Activated CD8-positive, alpha-beta T cell treated with anti-CD3 and anti-CD28 coated beads, Interleukin-2, amount 10 ng/mL, durations not matched to agents 7 days and 5 days (primary cell): ENCODE measurements at places on chromosomes 12 and 14. TPM values are rescaled to one million over a fixed set of nuclear protein-coding genes. Genes with fewer than 3 reads are reported as not detected.

DNA sequence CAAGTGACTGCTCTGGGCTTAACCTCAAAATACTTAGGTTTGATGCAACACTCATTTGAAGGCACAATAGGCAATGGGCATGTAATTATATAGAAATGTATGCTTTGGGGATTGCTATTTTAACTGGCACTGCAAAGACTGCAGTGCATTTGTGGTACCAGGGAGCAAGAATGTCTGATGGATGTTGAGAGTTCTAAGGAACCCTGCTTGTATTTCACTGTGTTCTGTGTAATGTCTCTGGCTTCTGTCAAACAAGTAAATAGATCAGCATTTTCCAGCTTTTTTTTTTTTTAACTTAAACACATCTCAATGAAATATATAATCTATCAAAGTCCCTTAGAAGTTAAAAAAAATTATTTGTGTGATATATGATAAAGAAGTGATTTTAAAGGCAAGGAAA, 94.8 kb upstream of the ATP2B1 start:
- H3K4me3 ChIP-seq: no peak overlapping the region
- no peaks in the 10 kb centered on the region for H3K27me3 ChIP-seq
- H3K27ac ChIP-seq: no peak overlapping the region
- no peak for DNase-seq
- H3K36me3 ChIP-seq: no peaks in the 10 kb centered on the region
- H3K4me1 ChIP-seq: no peaks in the 10 kb centered on the region

DNA sequence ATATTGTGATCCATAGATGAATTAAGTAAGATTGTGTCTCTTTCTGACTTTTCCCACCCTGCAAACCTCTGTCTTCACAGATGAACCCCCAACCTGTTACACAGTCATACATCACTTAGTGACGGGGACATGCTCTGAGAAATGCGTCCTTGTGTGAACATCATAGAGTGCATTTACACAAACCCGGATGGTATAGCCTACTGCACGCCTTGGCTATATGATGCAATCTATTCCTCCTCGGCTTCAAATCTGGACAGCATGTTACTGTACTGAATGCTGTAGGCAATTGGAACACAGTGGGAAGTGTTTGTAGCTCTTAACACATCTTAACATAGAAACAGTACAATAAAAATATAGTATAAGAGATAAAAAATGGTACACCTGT, 7.4 kb upstream of the TESPA1 start:
- no peaks in the 10 kb centered on the region for H3K27me3 ChIP-seq
- H3K36me3 ChIP-seq: peaks cover 2% of the 10 kb centered on the region
- H3K4me3 ChIP-seq: peak overlapping the region; percentile 86
- H3K4me1 ChIP-seq: peaks cover 41% of the 10 kb centered on the region
- no peak for DNase-seq

DNA sequence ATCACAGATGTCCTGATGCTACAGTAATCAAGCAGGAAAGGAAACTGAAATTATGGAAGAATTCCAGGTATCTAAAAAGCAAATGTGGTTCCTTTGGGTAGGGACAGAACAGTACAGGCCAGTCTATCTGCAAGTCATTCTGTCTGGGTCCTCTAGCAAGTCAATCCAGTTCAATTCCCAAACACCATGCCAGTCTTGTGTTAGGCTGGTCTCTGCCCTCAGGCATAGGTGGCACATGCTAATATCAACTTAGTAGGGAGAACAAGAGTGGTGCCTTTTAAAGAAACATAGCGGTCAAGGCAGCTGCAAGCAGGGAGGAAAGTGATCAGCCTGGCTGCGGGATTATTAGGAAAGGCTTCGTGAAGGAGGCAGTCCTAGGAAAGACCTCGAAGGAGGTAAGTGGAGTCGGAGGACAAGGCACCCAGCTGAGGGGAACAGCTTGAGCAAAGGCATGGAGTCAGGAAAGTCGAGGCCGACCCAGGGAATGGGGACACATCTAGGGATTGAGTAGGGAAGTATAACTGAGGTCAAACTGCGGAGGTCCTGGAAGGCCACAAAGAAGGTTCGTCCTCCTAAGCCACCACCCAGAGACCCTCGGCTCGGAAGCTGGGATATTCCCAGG, 3.8 kb upstream of the PLEKHG6 start:
- no peak overlapping the region for H3K27ac ChIP-seq
- no peaks in the 10 kb centered on the region for H3K4me1 ChIP-seq
- no peak for DNase-seq
- no peak overlapping the region for H3K4me3 ChIP-seq

- DNase-seq: no peak
- no peak overlapping the region for H3K4me3 ChIP-seq
- peaks cover 5% of the 10 kb centered on the region for H3K27me3 ChIP-seq
- H3K36me3 ChIP-seq: no peaks in the 10 kb centered on the region
Measured at GRCh38 chr12:103687253-103687652, 100.2 kb downstream of the STAB2 start.

The PSEN1 gene
- 33.0 TPM for total RNA-seq

The DNAJC22 gene
- 0.29 TPM for total RNA-seq
